EL (cell line): ENCODE measurements at places on chromosomes 7 and 10.

DNA sequence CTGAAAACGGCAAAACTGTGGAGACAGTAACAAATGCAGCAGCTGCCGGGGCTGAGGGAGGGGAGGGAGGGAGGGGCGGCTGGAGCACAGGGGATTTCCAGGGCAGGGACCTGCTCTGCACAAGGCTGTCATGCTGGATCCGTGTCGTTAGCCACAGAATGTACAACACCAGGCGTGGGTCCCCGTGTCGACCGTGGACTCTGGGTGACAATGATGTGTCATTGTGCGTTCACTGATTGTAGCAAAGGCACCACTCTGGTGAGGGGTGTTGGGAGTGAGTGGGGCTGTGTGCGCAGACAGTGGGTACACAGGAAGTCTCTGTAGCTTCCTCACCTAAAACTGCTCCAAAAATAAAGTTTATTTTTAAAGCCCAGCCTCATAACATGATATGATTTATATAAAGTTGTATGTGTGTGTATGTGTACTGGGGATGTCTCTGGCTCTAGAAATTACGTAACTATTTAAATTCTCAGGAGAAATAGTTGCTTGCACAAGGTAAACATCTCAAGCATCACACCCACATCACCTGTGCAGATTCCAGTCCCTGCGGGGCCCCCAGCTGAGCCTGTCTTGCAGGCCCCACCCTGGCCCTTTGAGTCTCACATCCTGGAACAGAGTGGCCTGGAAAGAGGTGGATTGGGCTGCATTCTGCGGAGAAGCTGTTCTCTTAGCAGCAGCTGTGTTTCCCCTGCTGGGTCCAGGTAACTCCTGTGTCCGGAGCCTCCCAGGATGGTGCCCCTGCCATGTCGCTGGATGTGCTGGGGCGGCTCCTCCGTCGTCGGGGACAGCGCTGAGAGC, 135.7 kb downstream of the DYNC2I1 start:
- DNase-seq: no peak

DNA sequence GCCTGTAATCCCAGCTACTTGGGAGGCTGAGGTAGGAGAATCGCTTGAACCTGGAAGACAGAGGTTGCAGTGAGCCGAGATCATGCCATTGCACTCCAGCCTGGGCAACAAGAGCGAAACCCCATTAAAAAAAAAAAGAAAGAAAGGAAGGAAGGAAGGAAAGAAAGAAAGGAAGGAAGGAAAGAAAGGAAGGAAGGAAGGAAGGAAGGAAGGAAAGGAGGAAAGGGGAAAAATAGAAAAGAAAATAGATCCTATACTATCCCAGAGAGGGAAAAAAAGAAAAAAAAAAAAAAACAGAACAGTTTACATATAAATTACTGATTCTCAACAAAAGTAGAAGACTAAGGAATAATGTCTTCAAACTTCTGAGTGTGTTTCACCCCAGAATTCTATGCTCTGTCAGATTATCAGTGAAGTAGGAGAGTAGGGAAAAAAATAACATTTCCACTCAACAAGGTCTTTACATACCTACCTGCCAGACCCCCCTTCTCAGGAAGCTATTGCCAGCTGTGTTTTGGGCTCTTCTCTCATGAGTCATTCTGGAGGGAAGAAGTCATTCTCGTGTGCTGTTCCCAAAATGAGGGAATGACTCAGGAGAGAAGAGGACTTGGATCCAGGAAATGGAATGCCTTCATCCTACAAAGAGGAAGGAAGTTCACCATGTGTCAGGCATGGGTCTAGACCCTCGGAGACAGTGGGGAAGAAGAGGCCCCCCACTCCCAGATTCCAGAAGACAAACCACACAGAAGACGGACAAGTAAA, 20.9 kb downstream of the RGS10 start:
- DNase-seq: peak; percentile 91

DNA sequence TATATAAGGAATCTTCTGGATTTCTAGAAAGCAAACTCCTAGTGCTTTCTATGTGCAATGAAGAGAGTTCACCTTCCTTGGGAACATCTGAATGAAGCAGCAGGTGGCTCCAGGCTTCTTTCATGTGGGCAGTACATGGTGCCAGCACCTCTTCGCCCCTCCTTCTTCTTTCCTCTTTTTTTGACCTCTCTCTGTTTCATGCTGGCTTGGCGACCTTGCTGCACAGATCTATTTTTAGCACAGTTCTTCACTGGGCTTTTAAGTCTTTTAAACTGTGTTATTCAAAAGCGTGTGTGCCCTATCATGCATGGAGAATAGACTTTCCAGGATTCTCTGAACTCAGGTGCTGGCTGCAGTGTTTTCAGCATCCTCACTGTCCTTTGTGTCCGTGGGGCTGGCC, 400.3 kb upstream of the PRKCQ start:
- no peak for DNase-seq

- peak; percentile 88 for DNase-seq
These were observed 5.2 kb downstream of the TAX1BP1 start for GRCh38 chr7:27745064-27745583.

DNA sequence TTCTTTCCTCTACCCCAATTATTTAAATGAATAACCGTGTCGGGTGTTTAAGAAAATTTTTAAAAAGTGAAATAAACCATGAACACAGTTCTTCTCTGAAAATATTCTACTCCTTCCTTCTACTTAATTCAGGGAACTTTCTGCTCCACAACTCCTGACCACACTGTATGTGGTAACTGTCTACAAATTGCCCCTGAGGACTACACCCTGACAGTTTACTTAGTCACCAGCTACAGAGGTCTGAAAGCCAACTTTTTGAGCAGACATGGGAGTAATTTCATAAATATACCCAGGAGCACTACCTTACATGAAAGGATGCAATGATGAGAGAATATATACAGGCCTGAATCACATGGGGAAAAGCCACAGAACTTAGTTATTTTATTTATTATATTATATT, 523.2 kb upstream of the SORCS1 start:
- no peak for DNase-seq

DNA sequence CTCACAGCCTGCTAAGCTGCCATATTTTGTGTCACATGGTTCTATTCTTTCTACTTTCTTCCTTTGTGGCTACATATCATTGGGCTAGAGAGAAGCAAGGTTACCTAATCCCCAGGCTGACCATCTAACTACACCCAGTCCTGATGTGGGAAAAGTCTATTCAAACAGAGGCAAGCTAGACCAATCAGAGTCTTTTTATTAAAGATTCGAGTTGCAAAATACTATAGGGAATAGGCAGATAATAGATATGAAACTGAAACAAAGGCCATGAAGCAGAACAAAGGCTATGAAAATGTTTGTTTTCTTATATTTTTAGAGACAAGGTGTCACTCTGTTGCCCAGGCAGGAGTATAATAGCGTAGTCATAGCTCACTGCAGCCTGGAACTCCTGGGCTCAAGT, 36.7 kb downstream of the MTERF1 start:
- DNase-seq: no peak

DNA sequence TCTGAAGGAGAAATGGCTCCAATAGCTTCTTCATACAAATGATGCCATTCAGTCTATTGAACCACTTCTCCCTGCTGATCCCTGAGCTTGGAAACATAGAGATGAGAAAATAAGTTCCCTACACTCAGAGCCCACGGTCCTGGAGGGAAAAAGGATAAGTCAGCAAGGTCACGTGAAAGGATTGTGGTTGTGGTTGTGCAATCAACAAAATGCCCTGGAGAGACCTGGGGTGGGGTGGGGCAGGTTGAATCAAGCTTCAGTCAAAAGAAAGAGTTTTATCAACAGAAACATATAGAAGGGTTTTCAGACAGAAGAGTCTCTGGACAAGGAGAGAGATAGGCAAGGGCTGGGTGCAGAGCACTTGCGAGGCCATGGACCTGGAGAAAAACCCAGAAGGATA, 30.1 kb downstream of the C10orf90 start:
- peak; percentile 30 for DNase-seq

GRCh38 chr7:2564970-2565540, 6.3 kb downstream of the IQCE start:
- no peak for DNase-seq

DNA sequence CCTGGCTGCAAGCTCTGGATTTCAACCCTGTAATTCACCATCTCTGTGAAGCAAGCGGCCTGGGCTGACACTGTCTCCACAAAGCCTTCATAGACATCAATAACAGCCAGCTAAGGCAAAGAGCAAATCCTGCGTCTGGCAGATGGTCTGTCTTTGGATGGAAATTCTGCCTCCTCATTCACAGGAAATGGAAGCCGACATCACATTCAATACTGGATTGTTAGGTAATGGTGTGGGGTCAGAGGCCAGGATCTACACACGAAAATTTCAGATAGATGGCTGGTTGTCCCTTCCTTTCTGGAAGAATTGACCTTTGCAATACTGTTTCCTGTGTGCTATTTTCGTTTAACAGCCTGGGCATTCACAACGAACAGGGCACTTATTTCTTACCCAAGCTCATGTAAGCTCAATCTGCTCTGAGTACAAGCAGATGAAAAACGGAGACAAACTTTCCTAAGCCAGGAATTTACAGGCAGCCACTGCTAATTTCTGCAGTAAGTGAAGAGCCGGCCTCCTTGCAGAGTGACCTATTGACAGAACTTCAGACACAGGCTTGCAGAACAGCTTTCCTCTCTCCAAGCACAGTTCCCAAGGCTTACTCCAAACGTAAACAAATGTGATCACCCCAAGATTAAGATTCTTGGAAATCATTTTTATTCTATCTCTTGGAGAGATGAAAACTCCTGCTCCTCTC, 3.1 kb upstream of the ADAM12 start:
- DNase-seq: no peak

DNA sequence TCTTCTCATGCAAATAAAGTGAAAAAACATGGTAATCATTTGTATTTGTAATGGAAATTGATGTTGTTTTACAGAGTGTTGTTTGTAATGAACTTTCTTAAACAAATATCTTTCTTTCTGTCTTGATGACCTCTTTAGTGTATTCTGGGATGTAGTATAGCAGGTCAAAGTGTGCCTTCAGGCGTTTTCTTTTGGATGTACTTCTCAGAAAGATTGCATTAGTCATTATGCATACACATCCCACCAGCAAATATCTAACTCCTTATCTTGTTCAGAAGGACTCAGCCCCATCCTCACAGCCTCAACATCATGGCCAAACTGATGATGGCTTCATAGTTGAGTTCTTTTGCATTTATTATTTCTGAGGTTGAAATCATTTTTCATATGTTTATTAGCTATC, 124.7 kb downstream of the LRRC18 start:
- peak; percentile 60 for DNase-seq

- no peak for DNase-seq
These were observed 866.5 kb upstream of the GHITM start for GRCh38 chr10:83272666-83273434.

- peak; percentile 42 for DNase-seq
These were observed 73.3 kb upstream of the AGK start for GRCh38 chr7:141477865-141478264.

DNA sequence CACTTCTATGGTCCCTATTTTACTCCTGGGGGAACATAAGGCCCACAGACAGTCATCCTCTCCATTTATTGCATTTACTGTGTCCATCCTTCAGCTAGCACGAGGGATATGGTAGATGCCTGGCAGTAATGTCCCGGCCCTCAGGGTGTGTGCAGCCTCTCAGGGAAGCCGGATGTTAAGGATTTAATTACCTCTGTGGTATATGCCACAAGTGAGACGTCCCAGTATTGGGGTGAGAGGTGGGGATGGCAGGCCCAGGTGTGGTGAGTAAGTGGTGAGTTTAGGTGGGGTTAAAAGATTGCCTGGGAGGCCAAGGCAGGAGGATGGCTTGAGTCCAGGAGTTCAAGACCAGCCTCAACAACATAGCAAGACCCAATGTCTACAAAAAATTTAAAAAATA, 144.9 kb downstream of the SH3PXD2A start:
- no peak for DNase-seq

- DNase-seq: no peak
These were observed 9.4 kb downstream of the RNF133 start for GRCh38 chr7:122689346-122690109.

DNA sequence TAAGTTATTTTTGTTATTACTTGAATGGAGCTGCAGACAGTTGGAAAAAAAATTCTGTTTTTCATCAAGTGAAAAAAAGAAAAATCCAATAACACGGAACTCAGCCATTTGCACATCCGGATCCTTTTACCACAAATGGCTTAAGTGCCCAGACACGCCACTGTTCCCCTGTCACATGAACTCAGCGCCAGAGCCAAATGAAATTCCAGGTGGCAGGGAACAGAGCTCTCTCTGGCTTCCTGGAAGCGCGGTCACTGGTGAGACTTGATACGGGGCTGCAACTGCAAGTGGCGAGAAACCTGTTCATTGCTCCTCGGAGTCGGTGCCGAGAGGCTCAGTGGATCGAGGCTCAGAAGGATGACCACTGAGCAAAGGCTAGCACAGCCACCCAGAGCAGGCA, 60.8 kb upstream of the NPTX2 start:
- DNase-seq: no peak

GRCh38 chr7:31805209-31805818, 118.3 kb downstream of the PPP1R17 start:
- DNase-seq: no peak

GRCh38 chr10:79295563-79295962, 51.7 kb upstream of the PPIF start:
- no peak for DNase-seq

GRCh38 chr7:93453262-93453661, 121.3 kb downstream of the CALCR start:
- DNase-seq: no peak

DNA sequence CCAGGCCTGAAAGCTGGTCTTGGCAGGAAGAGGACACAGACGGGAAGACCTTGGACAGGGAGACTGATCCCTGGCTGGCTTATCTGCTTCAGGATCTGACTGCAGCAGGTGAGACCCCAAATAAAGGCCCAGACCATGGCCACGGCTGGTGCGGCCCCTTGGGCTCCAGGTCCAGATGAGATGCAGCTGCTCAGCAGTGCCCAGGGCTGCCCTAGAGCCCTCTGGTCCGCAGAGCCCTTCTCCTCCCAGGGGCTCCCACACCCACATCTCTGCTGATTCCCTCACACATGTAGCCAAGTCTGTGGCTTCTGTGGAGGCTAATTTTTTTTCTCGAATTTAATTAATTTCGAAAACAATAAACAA, 46.3 kb downstream of the VIPR2 start:
- no peak for DNase-seq

DNA sequence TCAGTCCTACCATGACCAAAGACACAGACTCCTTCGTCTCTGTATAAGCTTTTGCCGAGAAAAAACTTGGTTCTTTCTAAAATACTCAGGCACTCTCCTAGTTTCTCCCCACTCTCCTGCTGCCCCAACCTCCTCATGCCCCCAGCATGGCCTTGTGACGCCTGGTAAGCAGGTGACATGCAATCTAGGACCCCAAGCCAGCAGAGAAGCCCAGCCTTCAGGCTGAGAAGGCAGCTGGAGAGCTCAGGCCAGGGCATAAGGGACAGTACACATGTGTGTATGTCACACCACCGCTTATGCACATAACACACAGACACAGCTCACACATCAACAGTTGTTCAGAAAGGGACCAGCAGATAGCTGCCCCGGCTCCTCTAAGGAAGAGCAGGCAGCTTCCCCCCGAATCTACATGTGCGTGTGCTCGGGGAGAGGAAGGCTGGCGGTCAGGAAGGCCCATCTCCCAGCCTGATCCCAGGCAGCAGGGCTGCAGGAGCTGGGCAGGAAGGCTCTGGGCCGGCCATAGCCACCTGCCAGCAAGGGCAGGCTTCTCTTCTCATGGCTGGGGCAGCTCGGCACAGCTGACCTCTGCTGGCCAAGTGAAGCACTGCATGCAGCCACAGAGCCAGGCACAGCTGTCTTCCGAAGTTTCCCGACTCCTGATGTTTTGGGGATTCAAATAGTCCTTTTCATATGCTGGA, 8.5 kb downstream of the DDX56 start:
- DNase-seq: peak; percentile 65

- no peak for DNase-seq
These were observed 15.8 kb downstream of the ZNF25 start for GRCh38 chr10:37960591-37961137.
